Stimulated activated CD4-positive, alpha-beta T cell treated with anti-CD3 and anti-CD28 coated beads, Interleukin-15, amount 100 ng/mL, for 48 hours (primary cell): ENCODE measurements at places on chromosomes 2 and 18.

DNA sequence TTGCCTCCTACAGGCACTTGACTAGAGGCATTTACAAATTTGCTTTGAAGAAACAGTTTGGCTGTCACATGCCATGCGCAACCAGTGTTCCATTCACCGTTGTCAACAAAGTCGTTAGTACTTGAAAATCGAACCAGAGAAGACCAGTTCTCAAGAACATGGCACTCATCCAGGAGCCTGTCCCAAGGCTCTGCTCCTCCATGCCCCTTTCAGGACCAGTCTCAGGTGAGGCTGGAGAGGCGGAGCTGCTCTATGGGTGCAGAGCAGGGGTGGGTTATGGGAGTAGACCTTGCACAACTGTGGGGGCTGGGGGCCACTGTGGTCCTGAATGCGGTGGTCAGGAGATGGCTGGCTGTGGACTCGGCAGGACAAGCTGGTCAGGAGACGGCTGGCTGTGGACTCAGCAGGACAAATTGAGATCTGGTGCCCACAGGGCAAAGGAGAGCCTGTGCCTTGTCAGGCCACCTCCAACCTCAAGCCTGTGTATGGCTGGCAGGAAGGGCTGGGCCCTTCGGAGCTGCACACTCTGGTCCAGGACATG is 12.3 kb upstream of the ATP9B start:
- no peak for DNase-seq

DNA sequence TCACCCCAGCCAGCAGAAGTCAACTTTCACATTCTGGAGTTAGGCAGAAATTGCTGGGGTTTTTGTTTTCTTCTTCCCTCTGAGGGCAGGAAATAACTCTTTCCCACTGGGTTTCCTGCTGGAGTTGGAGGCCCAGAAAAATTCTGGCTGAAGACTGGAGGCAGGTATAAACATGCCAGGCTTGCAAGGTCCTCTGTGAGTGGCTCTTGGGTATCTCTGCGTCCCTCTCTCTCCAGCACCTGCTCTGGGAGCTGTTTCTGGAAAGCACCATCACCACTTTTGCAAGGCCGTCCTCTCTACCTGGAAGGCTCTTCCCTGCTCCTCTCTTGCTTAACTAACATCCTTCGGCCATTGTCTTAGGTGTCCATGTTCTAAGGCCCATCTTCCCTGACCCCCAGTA is 91.0 kb downstream of the MCFD2 start:
- DNase-seq: no peak

DNA sequence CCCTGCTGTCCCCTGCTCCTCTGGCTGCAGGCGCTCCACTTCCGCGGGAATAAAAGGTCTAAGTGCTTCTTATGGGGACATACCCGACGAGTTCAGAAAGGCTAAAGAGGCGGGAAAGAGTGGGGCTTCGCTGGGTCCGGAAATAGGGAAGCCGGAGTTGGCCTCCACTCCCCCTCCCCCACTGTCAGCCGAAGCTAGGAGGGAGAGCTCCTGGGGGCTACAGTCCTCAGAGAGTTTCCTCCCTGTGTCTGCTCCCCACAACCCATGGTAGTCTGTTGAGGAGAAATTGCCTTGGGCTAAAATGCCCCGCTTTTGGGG is 7.2 kb downstream of the GAD1 start:
- no peak for DNase-seq

- DNase-seq: no peak
Measured at GRCh38 chr2:26786207-26787028, 562 bp downstream of the CENPA start.

GRCh38 chr18:30485078-30485477 is 557.5 kb downstream of the DSC3 start:
- no peak for DNase-seq

DNA sequence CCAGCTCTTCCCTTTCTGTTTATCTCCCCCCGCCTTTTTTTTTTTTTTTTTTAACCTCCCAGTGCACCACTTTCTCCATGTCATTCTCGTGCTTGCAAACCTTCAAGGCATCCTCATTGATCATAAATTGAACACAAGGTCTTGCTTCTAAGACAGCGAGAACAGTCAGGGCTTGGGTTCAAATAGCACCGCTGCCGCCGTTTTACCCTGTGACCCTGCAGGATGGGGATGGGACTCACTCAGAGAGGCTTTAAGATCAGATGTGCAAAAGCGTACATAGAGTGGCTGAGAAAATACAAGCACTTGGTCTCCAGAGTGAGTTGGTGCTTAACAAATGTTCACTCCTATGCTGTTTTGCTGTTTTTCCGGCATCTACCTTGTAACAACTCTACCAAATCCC is 93.6 kb downstream of the TCF7L1 start:
- DNase-seq: no peak

DNA sequence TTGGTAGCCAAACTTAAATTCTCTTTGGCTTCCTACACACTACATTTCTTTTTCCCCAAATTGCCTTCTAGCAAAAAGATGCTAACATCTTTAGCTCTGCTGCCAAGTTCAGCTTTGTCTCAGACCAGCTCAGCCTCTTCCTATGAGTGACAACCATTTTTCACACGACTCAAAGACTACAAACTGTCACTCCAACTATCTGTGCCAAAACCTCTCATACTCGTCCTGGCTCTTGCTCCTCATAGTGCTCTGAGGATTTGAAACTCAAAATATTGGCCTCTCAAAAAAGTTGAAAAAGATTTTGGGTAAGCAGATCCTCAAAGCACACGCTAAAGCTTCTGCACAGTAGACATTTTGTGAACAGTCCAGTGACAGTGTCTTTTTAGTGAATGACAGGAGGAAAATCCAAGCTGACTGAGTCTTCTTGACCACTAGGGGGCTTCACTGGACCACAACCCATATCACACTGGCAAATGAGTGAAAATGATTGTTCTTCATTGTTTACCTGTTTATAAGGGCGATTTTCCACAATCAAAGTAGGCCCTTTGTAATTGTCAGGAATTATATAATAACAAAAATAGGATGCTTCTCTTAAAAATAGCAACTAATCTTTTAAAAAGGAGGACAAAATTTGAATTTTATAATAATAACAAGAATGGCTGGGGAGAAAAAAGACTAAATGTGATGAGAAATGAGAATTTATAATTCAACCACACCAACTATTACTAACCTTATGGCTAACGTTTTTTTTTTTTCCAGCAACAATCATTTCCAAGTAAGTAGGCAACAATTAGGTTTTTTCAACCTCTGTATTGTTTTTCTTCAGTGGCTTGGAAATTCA is 85.5 kb upstream of the PGAP1 start:
- no peak for DNase-seq

- DNase-seq: peak; percentile 8
Measured at GRCh38 chr18:9792565-9793245, 84.6 kb downstream of the RAB31 start.

- no peak for DNase-seq
Measured at GRCh38 chr2:174122185-174122584, 126.1 kb downstream of the OLA1 start.

GRCh38 chr2:28300485-28301341 is 91.9 kb upstream of the FOSL2 start:
- no peak for DNase-seq

DNA sequence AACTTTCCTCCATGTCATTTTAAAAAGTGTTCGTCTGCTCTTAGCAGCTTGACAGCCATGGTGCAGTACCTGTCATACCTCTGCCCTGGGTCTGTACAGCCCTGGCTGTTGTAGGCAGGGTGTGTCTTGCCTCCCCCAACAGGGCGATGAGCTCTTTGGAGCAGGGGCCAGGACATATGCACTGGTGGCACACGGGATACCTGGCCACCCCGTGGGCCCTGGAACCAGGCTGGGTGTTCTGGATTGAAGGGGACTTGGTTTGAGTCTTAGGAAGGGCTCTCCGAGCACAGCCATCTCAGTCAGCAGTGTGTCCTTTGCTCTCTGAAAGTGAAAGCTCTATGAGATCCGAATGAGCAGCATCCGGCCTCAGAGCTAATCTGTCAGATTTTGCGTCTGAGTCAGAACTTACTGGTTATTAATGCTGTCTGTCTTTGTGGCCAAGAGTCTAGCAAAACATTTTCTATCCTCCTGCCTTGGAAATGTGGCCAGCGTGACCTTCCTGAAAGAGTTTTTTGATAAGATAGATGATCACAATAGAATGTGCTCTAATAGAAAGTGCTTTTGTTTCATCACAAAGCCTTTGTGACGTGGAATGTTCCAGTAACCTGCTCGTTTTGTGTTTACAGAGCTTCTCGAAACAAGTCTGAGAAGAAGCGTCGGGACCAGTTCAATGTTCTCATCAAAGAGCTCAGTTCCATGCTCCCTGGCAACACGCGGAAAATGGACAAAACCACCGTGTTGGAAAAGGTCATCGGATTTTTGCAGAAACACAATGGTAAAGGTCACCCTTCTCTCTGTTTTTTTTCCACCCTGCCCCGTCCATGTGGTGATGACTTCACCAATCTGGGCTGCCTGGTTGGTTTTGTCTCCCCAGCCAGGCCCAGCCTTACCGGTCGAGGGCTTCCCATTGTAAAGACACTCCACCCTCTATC is 77.3 kb upstream of the RPL31 start:
- peak; percentile 10 for DNase-seq

DNA sequence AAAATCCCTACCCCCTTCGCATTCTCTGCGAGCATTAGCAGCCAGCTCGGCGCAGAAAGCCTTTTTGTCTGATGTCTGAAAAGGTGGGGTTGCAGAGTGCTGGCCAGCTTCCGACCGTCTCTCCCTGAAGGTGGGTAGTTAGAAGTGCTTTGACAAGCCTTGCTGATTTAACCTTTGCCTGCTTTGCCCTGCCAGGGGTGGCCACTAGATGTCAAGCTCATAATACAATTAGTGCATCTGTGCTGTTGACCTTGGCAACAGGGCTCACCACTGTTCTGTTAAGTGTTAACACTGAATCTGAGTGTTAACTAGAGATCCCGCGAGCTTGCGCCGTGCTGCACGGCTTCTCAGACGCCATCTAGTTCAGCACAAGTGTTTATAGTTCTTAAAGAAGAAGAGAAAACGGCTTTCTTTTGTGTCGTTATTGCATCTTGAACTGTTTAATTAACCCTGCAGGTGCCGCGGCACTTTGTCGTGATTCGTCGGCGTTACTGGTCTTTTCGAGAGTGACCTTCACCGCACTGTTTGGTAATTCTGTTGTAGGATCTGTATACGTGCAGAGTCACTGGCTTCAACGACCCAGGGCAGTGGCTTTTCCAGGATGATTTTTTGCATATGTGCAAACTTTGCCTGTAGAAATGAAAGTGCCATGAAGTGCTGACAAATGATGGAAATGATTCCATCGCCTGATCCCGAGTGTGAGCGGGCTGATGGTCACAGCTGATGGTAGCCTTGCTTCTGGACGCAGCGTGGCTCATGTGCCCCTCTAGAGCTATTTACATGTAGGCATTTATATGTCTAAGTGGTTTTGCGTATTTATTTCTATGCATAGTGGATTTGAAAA is 5.5 kb downstream of the SALL3 start:
- no peak for DNase-seq

DNA sequence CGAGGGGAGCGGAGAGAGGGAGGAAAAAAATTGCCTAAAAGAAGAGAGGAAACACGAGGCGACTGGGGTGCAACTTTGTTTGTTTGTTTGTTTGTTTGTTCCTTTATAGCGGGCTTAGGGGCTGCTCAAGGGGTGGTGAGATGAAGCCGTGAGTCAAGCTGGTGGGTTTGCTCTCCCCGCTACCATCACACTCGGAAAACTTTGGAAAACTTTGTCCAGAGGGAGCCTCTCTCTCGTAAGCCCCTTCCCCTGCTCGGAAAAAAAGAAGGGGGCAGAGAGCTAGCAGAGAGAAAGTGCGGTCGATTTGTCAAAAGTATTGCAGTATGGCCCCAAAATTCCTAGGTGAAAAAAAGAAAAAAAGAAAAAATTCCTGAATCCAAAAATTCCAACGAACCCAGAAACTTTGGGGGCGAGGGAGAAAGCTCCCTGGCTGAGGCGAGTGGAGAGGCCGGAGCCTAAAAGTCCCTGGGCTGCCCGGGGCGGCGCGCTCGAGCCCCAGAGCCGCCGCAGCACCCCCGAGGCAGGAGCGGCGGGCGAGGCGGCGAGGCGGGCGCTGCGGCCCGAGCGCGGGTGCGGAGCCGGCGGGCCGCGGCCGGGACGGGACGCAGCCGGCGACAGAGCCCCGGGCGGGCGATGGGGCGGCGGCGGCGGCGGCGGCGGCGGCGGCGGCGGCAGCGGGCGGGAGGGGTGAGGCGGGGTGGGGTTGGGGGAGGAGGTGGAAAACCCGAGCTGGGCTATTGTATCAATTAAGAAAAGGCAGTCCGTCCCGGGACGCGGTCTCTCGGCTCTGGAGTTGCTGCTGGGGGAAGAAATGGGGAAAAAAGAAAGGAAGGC is 558 bp upstream of the CYP26B1 start:
- DNase-seq: no peak

GRCh38 chr18:78561757-78562510 is 417.7 kb upstream of the SALL3 start:
- no peak for DNase-seq

GRCh38 chr2:238509903-238510302 is 83.2 kb downstream of the ASB1 start:
- no peak for DNase-seq

DNA sequence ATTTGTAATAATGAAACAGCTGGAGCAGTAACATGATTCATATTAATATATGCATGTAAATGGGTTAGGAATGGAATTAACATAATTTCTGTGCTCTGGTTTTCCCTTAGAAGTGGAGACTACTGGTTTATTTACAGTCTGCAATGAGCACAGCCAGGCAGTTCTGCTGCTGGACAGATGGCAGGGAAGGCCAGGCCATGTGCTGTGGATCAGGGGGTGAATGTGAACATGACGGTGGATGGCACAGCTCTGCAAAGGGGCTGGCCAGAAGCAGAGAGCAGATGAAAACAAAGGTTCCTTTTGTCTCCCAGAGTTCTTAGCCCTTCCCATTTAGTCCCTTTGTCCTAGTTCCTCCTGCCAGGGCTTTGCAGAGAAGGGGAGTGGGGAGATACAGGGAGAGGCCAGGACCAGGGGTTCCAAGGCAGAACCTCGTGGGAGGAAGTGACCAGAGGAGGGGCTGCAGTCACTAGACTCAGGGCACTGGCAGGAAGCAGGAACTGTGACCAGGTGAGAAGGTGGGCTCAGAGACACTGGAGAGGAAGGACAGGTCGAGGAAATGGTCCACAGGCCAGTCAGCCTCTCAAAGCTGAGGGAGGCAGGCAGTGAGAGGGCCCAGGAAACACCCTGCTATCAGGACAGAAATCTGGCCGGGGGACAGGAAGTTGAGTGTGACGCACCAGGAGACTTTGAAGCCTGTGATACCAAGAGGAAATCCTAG is 112.9 kb upstream of the ATP8B1 start:
- DNase-seq: no peak
